ENCODE measurements at places on chromosomes 13 and 19.

GRCh38 chr13:76887076-76887563, 915 bp upstream of the KCTD12 start:
- no peak for DNase-seq

GRCh38 chr19:53002479-53002878, 11.2 kb upstream of the ERVV-1 start:
- DNase-seq: no peak

DNA sequence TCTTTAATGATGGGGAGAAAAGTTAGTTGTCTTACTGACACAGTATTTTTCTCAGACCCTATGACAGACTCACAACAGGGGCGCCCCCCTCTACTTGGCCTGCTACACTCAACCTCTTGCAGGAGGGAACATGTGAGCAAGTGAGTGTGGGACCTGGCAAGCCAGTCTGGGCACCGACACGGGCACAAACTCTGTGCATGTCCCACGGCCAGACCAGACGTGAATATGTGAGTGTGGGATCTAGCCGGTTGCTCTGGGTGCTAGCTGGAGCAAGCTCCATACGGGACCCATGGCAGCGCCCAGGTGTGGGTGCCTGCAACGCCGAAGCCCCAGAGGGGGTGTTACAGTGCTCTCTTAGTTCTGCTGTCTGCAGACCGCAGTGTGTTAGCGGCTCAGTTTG, 1437.3 kb upstream of the MIR17HG start:
- no peak for DNase-seq

DNA sequence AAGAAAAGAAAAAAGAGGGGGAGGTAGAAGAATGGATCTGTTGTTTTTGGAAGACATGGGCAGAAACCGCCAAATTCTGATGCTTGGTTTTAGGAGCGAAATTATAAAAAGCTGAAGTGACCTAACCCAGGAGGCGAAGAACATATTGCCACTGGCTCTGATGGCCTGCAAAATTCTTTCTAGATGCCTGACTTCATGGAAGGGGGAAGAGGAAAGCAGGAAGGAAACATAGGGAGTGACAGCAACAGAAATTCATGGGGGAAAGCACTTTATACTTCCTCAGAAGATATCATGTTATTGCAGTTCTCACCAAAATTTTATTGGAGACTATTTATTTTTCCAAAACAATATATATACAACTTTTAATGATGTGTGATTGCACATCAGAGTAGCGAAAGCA, 213.5 kb downstream of the DLEU7 start:
- no peak for DNase-seq

- peak; percentile 83 for DNase-seq
These were observed 133.2 kb downstream of the FRY start for GRCh38 chr13:32164622-32165268.

DNA sequence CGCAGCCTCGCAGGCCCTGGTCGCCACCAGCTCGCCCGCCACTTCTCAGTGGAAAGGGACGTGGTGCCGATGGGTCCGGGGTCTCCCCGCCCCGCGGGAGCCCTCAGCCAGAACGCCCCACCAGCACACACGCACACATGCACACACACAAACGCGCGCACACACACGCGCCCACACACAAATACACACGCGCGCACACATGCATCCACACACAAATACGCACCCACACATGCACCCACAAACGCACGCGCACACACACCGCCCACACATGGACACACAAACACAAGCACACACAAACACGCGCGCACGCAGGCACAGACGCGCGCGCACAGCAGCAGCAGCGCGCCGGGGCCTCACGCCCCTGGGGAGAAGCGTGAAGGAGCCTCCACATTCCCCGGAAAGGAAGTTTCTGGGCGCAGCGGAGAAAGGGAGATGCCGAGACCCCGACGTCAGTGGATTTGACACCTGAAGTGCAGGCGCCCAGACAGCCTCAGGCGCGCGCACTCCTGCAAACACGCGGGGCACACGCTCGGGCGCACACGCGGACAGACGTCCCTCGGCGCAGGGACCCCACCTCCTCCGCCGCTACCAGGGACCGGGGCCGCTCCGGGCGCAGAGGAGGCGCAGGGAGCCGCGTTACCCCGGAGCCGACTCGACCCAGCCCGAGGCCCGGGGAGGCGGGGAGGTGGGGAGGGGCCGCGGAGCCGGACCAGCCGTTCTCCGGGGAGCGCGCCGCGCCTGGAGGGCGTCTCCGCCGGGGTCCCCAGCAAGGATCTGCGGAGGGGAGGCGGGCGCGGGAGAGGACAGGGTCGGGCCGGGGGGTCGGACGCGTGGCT, 622 bp downstream of the RASA3 start:
- no peak for DNase-seq

- peak; percentile 65 for DNase-seq
These were observed 2.4 kb upstream of the NTN5 start for GRCh38 chr19:48674921-48675824.

- no peak for DNase-seq
These were observed 237.1 kb upstream of the ARGLU1 start for GRCh38 chr13:106804991-106805390.

DNA sequence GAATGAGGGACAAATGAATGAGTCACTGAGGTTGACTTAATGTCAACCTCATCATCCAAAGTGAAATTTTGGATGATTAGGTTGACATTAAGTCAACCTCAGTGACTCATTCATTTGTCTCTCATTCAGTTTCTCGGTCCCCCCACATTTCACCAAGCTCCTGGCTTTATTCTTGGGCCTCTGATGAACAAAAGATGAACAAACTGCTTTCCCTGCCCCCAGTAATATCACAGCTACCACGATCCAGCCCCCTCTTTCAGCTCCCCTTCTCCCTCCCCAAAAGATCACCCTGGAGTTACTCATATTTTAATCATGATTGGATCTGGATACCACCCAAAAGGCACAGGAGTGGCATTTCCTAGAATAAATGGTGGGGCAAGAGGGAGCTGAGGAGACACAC, 10.8 kb downstream of the CEACAM18 start:
- DNase-seq: no peak

GRCh38 chr13:72198967-72199560, 332.1 kb upstream of the DACH1 start:
- no peak for DNase-seq

DNA sequence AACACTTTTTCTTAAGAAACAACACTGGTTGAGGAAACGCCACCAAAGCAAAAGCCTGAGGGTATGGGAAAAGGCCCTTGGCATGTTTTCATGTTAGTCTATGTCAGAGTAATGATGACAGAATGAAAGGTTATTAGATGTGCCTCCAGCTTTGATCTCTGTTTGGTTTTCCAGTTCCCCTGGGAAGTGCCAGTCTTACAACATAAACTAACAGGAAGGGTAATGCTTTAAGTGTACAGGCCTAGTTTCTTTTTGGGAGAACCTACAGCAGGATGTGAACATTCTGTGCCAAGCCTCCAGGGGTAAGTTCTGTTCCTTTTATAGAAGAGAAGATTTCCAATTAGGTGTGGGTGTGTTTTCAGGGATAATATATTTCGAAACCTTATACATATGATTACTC, 121.7 kb downstream of the FNDC3A start:
- no peak for DNase-seq

DNA sequence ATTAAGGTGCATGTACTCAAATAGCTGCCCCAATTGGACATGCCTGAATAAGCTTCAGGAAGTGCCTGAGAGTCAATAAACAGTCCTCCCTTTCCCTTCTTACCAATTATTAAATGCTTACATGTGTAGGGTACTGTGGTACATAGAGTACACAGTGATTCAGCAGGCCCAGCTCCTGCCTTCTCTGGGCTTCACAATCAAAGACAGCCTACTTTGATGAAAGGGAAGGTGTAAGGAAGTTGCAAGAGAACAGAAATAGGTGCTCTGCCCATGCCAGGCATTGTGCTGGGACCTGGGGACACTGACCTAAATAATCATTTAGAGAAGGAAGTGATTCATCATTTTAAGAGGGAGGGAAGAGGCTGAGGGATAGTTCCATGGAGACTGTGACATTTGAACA, 17.2 kb downstream of the FRY start:
- DNase-seq: no peak

- DNase-seq: no peak
These were observed 71.1 kb downstream of the ATP11A start for GRCh38 chr13:112760931-112761330.

DNA sequence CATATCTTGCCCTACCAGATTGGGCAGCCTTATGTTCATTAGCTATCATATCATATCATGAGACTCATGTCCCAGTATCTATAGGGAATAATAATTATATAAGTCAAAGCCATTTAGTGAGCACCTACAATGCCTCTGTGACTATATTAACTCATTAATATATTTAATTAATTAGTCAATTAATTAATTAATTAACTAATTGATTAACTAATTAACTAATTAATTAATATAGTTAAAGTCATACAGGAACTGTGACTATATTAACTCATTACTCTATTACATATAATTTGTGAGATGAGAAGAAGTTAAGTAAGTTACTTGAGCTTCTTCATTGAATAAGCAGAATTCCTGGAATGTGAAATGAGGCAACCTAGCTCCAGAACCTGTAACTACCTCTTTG, 588.3 kb upstream of the SLITRK1 start:
- no peak for DNase-seq

- no peak for DNase-seq
These were observed 1332.0 kb upstream of the PCDH20 start for GRCh38 chr13:62747629-62748028.

- DNase-seq: peak; percentile 89
These were observed 3.8 kb upstream of the ATP1A3 start for GRCh38 chr19:41997851-41998229.

GRCh38 chr19:4709440-4710280, 14.0 kb downstream of the DPP9 start:
- DNase-seq: no peak

DNA sequence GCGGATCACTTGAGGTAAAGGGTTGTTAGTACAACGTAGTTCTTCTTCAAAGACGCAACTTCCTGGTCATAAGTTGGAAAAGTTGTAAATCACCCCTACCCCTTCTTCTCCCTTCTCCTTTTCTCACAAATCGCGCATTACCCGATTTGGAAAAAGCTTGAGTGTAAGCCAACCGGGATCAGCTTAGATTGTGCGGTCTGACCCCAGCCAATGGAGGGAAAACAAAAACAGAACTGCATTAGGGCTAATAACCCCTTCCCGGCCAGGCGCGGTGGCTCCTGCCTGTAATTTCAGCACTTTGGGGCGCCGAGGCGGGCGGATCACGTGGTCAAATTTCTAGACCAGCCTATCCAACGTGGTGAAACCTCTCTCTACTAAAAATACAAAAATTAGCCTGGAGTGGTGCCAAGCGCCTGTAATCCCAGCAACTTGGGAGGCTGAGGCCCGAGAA, 806 bp downstream of the ZNF90 start:
- DNase-seq: no peak

All from SHP77 (cell line).